A172 (cell line): ENCODE measurements at places on chromosomes 12 and 14. TPM values are rescaled to one million over a fixed set of nuclear protein-coding genes. Genes with fewer than 3 reads are reported as not detected.

PRPH gene
- total RNA-seq: 4.6 and 6.9 TPM in 2 replicates

KRT78 gene
- not detected in 2 replicates for total RNA-seq

DNA sequence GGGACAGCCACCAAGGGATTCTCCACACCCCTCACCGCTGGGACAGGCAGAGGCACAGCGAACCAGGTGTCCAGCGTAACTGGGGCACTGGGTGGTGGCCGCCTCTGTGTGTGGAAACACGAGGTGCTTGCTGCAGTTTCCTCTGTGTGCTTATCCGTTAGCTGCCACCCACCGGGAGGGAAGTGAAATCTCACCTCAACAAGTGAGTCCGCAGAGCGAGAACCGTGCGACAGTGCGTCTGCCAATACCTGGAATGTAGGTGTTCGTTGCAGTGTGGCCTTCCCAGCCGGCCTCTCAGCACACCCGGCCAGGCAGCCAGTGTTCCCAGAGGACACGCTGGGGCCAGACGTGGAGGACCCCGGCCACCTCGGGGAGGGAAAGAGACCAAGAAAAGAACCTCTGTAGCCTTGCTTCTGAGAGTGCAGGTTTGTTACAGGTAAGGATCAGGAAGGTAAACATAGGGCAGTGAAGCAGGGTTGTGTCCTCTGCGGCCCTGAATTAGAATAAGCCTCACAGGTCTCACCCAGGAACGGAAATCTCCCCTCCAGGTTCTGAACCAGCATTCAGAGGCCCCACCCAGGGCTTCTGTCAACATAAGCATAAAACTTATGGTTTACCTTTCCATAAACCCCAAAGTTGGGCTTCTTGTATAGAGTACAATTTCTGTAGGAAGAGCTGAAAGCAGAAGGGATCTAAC lies 1.5 kb downstream of the BCL2L14 start:
- DNase-seq: no peak

LRRC10 gene
- total RNA-seq: not detected in 2 replicates

GRCh38 chr12:94186278-94187241 lies 38.2 kb downstream of the PLXNC1 start:
- no peak for DNase-seq

- no peak for DNase-seq
Observed at GRCh38 chr14:21287168-21287567, 7.3 kb downstream of the RPGRIP1 start.

- peak; percentile 4 for DNase-seq
Observed at GRCh38 chr12:23049180-23049579, 424.2 kb downstream of the ETNK1 start.

CMTM5 gene
- total RNA-seq: not detected in 2 replicates

DNA sequence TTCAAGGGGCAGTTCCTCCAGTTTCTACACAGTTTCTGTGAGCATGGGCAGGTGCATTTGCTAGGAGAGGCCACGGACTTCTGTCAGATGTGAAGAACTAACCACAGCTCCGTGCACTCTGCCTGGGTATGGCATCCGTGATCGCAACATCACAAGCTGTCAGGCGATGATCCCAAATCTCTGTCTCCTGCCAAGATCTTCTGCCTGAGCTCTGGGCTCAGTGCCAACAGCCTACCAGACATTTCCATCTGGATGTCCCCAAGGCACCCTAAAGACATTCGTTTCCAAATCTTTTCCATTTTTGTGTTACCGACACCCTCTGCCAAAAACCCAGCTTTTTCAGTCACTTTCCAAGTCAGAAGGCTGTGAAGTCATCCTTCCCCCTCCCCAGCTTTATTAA lies 292.1 kb downstream of the GLT1D1 start:
- DNase-seq: no peak

TOMM20L gene
- total RNA-seq: not detected in 2 replicates

DNA sequence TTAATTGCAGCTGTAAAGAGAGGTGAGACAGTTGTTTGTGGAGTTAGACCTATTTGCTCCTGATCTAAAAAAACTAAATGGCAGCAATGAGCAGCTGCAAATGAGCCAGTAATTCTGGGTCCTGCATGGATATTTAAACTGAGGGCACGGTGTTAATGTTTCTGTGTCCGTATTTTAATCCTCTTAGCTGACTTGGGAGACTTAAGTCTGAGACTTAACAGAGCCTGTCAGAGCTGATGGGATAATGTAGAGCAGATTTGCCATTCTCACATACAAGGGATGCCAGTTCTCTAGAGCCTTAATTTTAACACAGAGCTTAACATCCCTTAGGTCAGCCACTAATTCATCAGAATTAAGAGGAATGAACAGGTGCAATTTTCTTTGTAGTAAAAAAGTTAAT lies 178.6 kb upstream of the PDE3A start:
- no peak for DNase-seq

- no peak for DNase-seq
Observed at GRCh38 chr14:53167602-53168328, 14.6 kb upstream of the DDHD1 start.

- DNase-seq: no peak
Observed at GRCh38 chr14:54493293-54493692, 4.5 kb upstream of the GMFB start.

TNS2 gene
- 18.9 and 24.5 TPM in 2 replicates for total RNA-seq

LMO3 gene
- not detected in 2 replicates for total RNA-seq

DNA sequence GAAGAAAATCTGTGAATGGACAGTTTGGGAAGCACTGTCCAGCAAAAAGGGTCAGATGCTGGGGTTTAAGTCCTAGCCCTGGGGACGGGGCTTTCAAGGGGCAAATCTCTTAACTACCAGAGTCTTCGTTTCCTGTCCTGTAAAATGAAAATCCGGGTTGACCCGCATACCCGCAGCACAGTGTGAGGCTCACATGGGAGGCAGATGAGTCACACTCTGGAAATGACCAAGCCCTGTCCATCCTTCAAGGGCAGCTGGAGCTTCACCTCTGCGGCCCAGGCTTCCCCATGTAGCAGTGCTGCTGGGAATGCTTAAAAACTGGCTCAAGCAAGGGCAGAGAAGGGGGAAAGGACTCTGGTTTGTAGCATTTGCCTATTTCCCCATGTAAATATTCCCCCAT lies 19.0 kb downstream of the FAM181A start:
- peak; percentile 77 for DNase-seq

DNA sequence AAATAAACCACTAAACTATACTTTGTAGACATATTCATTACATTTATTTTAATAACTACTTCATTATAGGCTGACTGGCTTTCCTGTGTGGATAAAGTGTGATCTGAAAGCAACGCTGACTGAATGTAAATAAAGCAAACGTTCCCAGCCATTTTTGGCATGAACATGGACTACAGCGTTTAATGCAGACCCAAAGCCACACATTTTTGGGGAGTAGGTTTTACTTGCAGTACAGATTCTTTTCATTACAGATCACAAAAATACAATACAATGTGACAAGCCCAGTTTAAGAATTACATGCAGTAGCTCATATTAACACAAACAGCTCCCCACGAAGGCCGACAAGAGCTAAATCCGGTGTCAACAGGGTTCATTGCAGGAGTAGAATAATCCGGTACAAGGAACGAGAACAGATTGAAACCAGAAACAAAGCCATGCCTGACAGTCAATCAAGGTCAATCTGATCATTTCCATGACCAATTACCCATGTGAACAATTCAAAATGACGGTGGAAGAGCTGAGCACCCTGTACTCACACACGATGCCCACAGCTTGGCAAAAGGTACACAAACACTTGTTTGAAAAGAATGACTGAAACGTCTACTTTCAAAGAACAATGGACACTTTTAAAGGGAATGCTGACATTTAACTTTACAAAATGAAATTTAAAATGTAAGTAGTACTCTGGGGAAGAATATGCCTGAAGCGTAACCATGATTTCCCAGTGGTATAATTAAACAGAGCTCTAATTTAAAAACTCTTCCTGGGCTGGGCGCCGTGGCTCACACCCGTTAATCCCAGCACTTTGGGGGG lies 5.3 kb downstream of the BAG5 start:
- DNase-seq: no peak

GRCh38 chr12:64700532-64700931 lies 58.7 kb downstream of the GNS start:
- DNase-seq: no peak

RND1 gene
- 0.12 and 0.24 TPM in 2 replicates for total RNA-seq

DNA sequence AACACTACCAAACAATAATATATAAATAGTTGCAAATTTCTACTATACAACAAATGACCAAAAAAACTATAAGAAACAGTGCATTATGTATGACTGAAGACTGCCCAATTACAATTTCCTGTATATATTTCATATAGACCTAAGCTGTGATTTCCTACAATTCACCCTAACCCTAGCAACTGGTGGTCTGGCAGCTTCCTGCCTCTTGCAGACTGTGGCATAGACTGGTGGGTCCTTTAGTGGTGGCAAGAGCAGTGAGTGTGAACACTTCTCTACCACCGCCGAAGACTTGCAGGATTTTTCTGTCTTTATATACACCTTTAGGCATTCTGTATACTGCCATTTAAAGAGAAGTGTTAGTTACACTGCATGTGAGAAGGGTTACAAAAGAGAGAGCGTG lies 43.6 kb upstream of the CMAS start:
- DNase-seq: no peak

DNA sequence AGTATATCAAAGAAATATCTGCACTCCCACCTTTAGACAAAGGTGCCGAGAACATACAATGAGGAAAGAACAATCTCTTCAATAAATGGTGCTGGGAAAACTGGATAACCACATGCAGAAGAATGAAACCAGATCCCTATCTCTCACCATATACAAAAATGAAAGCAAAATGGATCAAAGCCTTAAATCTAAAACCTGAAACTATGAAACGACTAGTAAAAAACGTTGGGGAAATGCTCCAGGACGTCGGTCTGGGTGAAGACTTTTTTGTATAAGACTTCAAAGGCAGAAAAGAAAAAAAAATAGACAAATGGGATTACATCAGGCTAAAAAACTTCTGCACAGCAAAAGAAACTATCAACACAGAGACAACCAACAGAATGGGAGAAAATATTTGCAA lies 83.8 kb downstream of the PPM1A start:
- no peak for DNase-seq

LHX5 gene
- total RNA-seq: not detected in 2 replicates

DNA sequence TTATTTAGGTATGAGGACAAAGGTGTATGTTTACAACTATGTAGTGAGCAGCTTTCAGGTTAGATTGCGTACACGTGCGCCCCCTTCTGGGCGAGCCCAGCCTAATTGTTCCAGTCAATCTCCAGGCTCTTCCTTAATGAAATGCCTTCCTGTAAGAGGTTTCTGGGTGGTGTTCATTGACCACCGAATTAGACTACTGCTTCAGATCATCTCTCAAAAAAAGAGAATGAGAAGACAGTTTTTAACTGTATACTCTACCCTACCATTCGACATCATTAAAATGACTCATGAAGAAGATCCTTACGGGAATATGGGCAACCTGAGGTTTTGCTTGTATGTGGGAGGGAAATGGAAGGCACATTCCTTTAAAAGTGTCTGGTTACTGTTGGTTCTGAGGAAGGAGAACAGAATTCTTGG lies 2.1 kb downstream of the LUM start:
- peak; percentile 58 for DNase-seq

DNA sequence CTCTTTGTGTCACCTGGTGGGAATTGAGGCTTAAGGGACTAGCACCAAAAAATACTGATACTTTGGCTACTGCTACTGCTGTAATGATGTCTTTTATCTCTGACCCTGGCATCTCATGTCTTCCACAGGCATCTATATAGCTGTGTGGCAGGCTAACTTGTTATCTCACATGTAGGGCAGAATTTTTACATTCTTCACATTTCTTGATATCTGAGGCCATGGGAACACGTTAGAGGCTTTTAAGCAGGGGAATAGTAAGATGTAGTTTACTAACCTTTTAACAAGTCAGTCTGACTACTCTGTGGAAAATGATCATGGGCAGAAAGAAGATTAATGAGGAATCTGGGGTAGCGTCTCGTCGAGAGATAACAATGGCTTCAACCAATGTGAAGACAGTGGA lies 498.4 kb downstream of the PCNX1 start:
- no peak for DNase-seq

GRCh38 chr12:127980585-127980984 lies 286.4 kb upstream of the TMEM132C start:
- no peak for DNase-seq

TMEM52B gene
- total RNA-seq: 3.4 and 10.9 TPM in 2 replicates

DNA sequence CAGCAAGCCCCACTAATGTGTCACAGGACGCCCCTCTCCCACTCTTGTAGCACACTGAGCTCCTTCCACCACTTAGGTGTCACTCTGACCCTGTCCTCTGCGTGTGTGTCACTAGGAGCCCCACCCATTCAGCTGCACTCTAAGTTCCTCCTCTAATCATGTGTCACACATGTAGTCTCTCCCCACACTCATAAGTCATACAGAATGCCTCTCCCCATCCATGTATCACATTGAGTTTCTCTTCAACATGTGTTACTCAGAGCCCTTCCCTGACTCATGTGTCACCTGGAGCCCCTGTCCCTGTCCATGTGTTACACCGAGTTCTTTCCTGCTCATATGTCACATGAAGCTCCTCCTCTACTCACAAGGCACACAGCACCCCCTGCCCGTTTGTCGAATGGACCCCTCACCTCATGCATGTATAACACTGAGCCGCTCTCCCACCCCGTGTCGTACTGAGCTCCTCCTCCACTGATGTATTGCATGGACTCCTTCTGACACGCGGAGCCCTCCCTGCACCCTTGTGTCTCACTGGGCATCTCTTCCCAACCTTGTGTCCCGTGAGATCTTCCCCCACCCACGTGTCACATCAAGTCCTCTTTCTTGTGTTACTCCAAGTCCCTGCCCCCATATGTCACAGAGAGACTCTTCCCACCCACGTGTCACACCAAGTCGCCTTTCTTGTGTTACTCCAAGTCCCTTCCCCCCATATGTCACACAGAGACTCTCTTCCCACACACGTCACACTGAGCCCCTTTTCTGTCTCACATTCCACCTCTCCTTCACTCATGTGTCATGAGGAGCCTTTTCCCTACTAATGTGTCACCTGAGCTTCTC lies 31.0 kb downstream of the RTL1 start:
- no peak for DNase-seq

GRCh38 chr12:89238593-89238992 lies 113.7 kb downstream of the DUSP6 start:
- DNase-seq: no peak

- DNase-seq: no peak
Observed at GRCh38 chr12:94721173-94721572, 70.8 kb upstream of the TMCC3 start.

- no peak for DNase-seq
Observed at GRCh38 chr12:125132698-125133400, 67.6 kb downstream of the AACS start.

- DNase-seq: no peak
Observed at GRCh38 chr12:49953961-49954846, 3.7 kb downstream of the AQP2 start.

- DNase-seq: no peak
Observed at GRCh38 chr14:43898687-43899086, 608.4 kb downstream of the FSCB start.

DNA sequence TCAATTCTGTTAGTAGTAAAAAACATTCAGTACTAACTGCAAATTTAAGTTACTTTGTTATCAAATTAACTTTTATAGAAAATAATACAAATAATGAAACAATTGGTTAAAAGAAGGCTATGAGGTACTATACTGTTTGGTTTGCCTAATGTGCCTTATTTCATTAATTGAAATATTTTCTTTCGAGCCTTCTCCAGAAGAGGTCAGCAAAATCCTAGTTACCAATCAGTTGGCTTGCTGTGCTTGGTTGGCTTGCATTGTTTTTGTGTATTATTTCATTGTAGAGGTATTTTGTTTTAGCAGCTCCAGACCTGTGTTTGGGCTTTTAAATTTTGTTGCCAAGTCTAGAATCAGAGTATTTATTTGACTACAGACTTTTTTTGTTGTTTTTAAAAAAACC lies 68.5 kb downstream of the AEBP2 start:
- no peak for DNase-seq

CMKLR1 gene
- total RNA-seq: not detected in 2 replicates
